Stimulated activated CD4-positive, alpha-beta T cell treated with anti-CD3 and anti-CD28 coated beads, Interleukin-1b, Interleukin-23, amount 100 ng/mL, for 1 hour (primary cell): ENCODE measurements at places on chromosomes 6 and 20.

DNA sequence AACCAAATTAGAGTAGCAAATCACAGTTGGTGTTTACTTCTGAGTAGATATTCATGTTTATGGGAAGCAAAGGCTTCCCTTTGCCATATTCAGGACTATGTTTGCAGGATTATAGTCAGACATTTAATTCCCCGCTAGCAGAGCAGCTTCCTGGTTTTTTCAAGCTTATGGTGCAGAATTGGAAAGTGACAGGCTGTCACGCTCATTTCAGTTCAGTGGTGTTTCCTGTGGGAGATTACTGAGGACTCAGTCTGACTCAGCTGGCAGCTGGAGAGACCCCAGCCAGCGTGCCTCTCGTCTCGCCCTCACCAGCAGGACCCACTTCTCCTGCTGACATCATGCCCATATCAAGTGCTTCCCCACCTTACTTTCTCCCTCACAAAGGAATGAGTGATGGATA, 85.1 kb downstream of the LYRM2 start:
- no peak for DNase-seq

GRCh38 chr6:109318328-109318876, 63.9 kb downstream of the CD164 start:
- no peak for DNase-seq

DNA sequence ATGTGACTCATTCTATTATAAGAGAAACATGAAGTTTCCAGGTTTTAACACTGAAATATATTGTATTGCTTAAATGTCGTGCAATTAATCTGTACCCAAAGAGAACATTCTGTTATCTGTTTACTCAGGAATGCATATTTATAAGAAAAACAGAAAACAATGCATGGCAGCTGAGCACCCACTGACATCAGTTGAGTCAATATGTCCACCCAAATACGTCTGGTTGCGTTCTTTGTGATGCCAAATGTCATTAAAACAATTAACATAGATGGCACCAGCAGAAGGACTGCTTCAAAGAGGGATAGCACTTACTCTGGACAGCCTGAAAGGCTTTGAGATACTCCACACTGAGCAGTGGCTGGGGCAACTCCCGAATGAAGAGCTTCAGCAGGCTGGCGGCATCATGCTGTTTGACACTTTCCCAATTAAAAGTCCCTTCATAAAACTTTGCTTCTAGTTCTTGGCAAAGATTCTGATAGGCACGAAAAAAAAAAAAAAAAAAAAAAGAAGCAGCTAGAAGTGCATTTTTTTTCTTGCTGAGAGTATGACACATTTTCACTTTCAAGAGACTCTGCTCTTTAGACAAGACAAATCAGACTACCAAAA, 102.3 kb downstream of the ARHGAP18 start:
- no peak for DNase-seq

DNA sequence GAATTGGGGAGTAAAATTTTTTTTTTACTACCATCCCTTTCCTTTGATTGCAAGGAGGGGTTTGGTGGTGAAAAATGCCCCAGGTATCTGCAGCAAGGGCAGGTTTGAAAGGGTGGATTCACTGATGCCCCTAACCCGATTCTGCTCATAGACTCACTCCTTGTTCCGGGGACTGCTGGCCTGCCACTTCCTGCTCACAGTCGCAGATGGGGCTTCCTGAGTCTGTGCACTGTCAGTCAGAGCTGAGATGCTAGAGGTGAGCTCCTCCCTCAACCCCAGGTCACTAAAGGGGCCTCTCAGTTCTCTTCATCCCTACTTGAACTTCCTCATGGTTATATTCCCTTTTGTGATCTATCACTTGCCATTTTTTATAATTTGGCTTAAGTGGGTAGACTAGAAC, 357.9 kb downstream of the FARS2 start:
- no peak for DNase-seq

DNA sequence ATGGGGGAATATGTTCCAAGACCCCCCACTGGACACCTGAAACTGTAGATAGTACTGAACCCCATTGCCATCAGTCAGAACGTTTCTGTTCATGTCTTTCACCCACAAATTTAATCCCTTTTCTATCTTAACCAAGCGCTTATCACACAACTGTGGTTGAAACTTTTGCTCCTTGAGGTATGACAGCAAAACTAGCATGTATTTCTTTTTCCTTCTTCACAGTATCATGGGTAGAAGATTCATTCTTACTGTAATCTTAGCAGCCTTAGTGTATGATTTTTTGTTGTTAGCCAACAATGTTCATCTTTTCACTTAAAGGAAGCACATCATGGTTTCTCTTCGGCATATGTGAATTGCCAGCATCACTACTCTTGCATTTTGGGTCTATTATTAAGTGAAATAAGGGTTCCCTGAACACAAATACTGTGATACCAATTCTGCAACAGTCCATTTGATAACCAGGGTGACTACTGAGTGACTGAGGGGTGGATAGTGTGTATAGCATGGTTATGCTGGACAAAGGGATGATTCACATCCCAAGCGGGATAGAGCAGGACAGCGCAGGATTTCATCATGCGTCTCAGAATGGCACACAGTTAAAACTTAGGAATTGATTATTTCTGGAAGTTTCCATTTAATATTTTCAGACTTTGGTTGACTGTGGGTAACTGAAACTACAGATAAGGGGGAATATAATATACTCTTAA, 41.8 kb downstream of the KCNS1 start:
- no peak for DNase-seq

- no peak for DNase-seq
Observed at GRCh38 chr20:50292591-50293283, 102.1 kb downstream of the CEBPB start.
